H1 (cell line): ENCODE measurements at places on chromosomes 7 and 10.

DNA sequence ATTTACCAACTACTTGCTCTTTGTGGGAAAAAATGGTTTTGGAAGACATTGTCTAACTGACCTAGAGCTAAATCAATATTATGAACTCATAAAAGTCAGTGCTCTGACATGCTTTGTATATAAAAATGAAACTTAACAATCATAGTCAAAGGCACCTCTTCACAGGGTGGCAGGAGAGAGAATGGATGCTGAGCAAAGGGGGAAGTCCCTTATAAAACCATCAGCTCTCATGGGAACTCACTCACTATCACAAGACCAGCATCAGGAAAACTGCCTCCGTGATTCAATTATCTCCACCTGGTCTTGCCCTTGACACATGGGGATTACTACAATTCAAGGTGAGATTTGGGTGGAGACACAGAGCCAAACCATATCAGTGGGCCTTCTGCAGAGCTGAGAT lies 417.6 kb upstream of the AUTS2 start:
- DNase-seq, result no peak

- DNase-seq, result no peak
These were observed 96.6 kb upstream of the PTN start for GRCh38 chr7:137439829-137440825.

DNA sequence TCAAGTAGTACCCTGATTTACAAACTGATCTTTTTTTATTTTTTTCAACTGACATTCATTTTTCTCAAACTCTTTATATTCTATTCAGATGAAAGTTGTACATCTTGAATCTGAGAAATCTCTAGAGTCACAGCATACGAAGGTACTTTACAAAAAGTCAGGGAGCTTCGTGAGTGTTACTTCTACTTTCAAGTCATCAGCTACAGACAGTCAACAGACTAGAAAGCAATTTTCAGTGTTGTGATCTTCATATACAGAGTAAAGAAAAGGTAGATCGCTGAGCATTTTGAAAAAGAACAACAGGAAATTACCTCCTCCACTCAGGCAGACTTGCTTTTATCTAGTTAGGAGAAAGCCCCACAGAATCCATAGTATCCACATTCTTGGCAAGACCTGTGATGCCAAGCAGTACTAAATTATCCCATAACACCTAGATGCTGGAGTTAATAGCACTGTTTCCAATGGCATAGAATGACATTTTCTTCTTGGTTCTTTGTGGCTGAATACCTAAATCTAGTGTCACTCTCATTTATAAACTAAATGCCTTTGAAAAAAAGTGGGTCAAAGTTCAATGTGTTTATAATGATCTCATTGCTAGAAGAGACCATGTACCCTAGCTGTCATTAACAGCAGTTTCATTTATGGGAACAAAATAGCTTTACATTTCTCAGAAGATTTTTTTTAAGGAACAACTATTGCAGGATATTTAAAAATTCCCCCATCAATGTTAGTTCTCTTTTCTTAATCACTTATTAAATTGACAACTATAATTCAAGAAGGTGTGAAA lies 12.0 kb upstream of the ZNF800 start:
- DNase-seq, result no peak

DNA sequence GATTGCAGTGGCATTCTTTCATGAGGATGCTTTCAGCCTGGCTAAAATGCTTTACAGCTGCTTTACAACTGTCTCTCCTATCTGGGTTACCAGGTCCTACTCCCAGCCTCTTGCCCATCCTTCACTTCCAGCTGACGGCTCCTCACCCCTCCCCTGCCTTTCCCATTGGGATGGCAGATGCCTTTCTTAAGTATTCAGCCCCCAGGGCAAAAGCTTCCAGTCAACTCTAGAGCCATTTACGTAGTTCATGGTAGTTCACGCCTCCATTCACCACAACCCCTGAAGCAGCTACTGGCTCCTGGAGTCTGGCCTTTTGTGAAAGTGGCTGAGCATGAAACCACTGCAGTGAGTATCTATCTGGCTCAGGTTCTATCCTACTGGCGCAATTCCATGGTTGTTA lies 17.2 kb upstream of the BMPER start:
- no peak for DNase-seq

DNA sequence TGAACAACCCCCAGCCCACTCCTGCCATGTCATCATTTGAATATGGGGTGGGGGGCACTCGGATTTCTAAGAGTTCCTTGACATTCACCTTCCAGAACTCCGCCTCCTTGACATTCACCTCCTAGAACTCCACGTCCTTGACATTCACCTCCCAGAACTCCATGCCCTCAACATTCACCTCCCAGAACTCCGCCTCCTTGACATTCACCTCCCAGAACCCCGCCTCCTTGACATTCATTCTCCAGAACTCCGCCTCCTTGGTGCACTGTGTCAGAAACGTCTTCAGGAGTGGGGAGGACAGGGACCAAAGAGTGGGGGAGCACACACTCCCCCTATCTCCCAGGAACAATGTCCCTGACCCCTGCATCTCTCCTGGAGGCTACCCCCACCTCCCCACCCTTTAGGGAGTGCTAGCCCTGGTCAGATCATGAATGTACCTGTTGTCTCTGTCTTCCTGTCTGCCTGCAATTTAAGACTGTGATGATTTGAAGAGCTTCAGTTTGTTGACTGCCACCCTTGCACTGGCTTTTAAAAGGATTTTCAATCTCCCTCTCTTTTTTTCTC lies 110.1 kb downstream of the NPTX2 start:
- DNase-seq, result peak; percentile 15

GRCh38 chr7:87505122-87505521 lies 29.6 kb upstream of the ABCB4 start:
- no peak for DNase-seq

DNA sequence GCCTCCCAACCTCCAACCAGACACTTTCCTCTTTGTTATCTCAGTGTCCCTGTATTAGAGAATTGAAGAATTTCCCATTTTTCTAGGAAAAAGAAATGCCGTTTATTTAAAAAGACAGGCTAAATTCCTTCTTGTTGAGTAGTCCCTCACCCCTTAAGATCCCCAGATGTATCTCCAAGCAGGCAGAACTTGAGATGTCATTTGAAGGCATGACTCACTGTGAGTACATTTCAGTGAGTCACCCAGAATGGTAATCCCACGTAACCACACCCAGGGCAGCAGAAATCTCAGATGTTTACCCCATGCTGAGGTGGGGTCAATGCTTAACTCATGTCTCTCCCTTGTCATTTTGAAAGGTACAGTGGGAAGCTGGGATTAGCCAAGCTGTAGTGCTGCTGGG lies 4.4 kb downstream of the ZNF655 start:
- DNase-seq, result no peak

DNA sequence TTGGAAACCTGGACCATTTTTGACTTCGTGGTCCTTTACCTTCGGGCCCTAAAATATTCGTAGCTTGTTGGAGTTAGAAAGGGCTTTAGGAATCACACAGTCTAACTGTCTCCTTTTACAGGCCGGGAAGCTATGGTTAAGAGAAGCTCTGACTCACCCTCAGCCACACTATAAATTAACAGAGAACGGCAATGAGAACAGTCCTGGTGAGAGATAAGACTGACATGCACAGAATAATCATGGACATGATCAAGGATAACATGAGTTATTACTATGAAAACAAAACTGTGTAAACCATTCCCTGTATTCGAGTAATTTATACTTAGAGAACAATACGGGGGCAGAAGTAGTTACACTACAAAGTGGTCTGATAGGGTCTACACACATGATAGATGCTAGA lies 162.5 kb upstream of the MALRD1 start:
- DNase-seq, result no peak

DNA sequence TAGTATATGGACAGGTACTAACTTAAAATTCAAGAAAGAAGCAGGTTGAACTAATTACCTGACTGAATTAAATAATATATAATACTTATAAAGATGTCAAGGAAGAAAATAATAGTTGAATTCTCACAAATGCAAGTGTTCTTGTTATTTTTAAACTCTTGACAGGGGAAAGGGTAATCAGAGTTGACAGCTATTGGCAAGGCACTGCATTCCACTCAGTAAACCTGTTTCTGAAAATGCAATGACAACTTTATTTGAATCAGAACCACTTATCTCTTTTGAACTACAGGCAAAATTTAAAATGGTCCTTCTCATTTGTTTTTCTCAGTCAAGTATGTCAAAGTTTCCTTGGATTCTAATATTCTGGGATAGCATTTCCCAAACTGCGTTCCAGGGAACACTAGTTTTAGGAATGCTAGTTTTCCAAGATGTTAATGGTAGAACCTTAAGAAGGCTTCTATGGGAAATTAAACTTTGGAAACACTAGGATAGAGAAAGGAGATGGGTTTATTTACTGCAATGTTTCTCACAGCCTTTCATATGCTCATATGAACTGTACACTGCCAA lies 103.7 kb upstream of the LRRN3 start:
- no peak for DNase-seq

- no peak for DNase-seq
These were observed at the start of gene PHKG1 for GRCh38 chr7:56092789-56093531. Gene PHKG1 (minus strand): TSS chr7:56092952. CDS start chr7:56088941, 4,011 bp downstream.

- DNase-seq, result no peak
These were observed 3.5 kb downstream of the PDLIM1 start for GRCh38 chr10:95287281-95287680.

DNA sequence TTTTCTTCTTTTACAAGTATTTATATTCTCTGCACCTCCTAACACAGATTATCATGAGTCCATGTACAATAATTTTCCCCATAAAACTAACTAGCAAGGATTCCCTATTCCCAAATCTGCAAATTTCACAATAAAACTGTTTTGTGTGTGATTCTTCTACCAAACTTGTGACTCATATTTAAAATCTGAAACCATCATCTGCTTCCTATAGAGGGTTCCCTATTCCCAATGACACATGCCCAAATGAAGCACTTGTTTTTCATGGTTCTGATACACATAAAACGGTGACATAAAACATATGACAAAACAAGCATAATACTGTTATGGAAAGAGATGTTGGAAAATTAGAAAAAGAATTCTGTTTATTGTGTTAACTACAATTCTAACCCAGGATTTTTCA lies 657.6 kb downstream of the PARD3 start:
- DNase-seq, result no peak

- no peak for DNase-seq
These were observed 484.8 kb upstream of the ANKRD30A start for GRCh38 chr10:36640626-36641025.

DNA sequence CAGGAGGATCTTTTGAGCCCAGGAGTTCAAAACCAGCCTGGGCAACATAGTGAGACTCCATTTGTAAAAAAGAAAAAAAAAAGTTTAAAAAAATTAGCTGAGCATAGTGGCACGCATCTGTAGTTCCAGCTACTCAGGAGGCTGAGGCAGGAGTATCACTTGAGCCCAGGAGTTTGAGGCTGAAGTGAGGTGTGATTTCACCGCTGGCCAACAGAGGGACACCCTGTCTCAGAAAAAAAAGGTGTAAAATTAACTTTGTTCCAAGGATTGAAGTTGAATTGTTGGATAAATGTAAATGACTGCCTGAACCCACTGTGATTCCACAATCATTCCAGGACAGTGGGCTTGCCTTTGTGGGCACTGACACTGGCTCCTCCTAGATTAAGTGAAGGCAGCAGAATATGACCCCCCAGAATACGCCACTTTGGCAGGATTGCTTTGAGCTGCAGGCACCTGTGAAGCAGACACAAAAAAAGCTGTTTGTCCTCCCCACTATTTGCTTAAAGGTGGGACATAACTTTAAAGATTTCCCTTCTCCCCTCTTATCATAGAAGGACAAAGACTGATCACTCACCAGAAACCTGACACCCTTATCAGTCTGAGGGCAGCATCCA lies 57.2 kb upstream of the FOXI2 start:
- no peak for DNase-seq

- no peak for DNase-seq
These were observed 402.4 kb downstream of the HGF start for GRCh38 chr7:81367326-81367931.

- no peak for DNase-seq
These were observed 5.2 kb downstream of the RBP3 start for GRCh38 chr10:47353351-47353750.

- no peak for DNase-seq
These were observed 151.6 kb downstream of the EMX2 start for GRCh38 chr10:117694190-117694589.

- no peak for DNase-seq
These were observed 30.4 kb downstream of the CCSER2 start for GRCh38 chr10:84358743-84359142.

- DNase-seq, result no peak
These were observed 278.2 kb downstream of the GATA3 start for GRCh38 chr10:8332730-8333111.

GRCh38 chr7:158607563-158607962 lies 19.9 kb upstream of the PTPRN2 start:
- DNase-seq, result no peak

- peak; percentile 98 for DNase-seq
These were observed 64.0 kb downstream of the RASGEF1A start for GRCh38 chr10:43202657-43203447.

GRCh38 chr7:114310345-114311110 lies 104.1 kb upstream of the FOXP2 start:
- no peak for DNase-seq

GRCh38 chr10:120022357-120022756 lies 129.8 kb downstream of the SEC23IP start:
- DNase-seq, result no peak

DNA sequence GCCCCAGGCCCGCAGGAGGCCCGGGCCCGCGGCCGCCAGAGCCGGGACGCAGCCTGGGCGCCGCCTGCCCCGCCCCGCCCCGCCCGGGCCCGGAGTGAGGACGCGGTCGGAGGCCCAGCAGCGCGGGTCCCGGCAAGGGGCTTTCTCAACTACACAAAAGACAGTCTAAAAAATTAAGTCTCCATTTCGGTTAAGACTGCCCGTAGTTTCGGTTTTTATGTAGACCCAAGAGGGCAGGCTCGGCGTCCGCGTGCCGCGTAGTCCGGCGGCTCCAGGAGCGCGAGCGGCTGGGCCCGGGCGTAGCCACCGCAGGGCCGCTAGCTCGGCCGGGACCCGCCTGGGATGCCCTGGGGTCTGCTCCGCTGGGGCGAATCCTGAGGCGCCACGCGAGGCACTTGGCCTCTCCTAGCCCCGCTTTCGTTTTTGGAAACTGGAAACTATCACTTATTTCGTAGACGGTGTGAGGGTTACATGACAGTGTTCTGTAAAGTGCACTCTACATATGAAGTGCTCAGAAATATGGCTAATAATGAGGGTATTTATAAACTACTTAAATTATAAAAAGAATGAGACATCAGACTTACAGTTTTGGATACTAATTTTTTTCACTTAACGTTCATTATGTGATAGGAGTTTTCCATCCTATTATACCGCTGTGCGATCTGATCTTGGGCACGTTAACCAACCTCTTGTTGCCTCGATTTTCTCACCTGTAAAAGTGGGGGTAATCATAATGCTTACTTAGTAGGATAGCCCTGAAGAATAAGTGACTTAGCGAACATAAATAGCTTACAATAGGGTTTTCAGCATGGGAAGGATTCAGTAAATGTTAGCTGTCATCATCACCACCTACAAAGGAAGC lies 573 bp downstream of the BLVRA start:
- no peak for DNase-seq

DNA sequence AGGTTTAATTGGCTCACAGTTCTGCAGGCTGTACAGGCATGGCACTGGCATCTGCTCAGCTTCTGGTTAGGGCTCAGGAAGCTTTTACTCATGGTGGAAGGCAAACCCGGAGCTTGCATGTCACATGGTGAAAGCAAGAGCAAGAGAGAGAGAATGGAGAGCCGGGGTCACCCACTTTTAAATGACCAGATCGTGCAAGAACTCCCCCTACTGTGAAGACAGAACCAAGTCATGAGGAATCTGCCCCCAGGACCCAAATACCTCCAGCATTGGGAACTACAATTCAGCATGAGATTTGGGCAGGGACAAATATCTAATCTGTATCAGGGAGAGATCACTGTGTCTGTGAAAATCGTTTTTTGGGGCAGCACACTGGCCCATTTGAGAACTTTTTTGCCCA lies 110.0 kb upstream of the MYO3A start:
- DNase-seq, result no peak
